Stimulated activated CD4-positive, alpha-beta T cell treated with anti-CD3 and anti-CD28 coated beads, TNF-alpha, amount 100 ng/mL, for 48 hours (primary cell): ENCODE measurements at places on chromosomes 6 and 20.

DNA sequence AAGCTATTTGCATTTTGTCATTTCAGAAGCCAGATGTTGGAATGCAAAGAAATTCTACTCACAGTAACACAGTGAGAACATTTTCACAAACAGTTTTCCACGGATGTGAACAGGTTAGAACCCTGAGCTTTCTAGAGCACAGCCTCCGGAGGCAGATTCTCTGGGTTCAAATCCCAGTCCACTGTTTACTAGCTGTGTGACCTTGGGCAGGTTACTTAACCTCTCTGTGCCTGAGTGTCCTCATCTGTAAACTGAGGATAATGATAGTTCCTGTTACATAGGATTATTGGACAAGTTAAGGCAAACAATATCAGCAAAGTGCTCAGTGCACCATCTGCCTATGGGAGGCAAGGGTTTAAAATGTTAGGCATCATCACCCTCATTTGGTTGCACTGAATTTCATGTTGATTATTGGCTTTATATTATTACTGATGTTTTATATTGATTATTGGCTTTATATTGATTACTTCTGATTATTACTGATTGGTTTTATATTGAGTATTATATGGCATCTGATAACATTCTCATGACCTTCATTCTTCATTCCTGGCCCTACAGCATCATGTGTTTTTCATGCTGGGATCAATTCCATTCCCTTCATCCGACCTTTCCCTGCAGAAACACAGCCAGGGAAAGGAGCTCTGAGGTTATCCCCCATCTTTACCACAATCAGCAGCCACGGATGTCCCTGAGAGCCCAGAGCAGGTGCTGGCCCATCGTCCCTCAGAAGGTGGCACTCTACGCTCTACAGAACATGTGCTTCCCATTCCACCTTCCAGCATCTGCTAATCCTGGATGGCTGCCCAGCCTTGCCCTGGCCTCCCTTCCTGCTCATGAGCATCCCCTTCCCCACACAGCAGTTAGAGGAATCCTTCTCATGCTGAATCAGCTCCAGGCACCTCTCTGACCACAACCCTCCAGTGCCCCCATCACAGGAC, 283.1 kb downstream of the PREX1 start:
- DNase-seq: no peak

DNA sequence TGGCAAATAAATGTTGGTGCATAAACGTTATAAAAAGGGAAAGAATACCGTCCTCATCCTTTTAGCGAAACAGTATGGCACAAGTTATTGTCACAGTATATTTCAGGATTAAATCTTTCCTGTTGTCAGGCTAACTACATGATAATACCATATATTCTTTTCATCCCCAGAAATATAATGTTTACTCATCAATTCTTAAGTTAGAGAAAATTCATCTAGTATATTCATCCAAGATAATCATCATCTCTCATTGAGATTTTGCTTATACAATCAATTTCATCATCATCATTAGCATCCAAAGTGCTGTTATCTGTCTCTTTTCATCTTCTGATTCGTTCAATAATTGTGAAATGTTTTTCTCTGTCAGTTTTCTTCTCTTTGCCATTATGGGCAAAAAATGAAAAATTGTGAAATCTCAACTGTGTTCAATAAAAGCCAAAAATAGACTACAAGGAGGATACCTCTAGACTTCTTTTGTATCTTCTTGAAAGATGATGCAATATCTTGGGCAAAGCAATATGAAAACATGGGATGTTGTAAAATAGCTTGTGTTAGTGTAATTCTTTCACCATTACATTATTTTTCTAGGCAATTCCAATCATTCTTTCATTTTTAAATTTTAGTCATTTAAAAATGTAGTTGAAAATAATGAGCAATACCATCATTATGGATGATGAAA, 2.6 kb downstream of the SPACA1 start:
- no peak for DNase-seq

- no peak for DNase-seq
Observed at GRCh38 chr20:12906361-12906760, 102.4 kb upstream of the SPTLC3 start.

GRCh38 chr6:37025621-37026466, 20.4 kb downstream of the FGD2 start:
- DNase-seq: no peak

- DNase-seq: no peak
Observed at GRCh38 chr6:168905451-168906090, 348.1 kb downstream of the THBS2 start.
